Hematopoietic multipotent progenitor cell treated with erythropoietin and hydrocortisone succinate and interleukin-3 and kit ligand, for 15 days (in vitro differentiated cells): ENCODE measurements at places on chromosomes 13 and 19.

GRCh38 chr13:30874111-30874510 lies 32.0 kb upstream of the MEDAG start:
- DNase-seq = no peak

GRCh38 chr13:26682606-26683005 lies 78.0 kb downstream of the GPR12 start:
- no peak for DNase-seq

DNA sequence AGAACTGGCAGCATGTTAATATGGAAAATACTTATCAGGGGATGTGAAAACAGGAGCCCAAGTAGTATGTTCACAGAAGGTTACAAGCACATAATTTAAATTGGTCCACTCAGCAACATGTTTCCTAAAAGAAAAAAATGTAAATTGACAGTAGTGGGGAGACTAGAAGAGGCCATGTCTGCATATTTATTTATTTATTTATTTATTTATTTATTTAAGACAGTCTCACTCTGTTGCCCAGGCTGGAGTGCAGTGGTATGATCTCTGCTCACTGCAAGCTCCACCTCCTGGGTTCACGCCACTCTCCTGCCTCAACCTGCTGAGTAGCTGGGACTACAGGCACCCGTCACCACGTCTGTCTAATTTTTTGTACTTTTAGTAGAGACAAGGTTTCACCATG lies 13.7 kb upstream of the ZNF8 start:
- DNase-seq = no peak

GRCh38 chr19:52584736-52585440 lies 14.8 kb downstream of the ZNF701 start:
- DNase-seq = no peak

- no peak for DNase-seq
Observed at GRCh38 chr19:7200736-7201135, 93.5 kb downstream of the INSR start.

- peak; percentile 36 for DNase-seq
Observed at GRCh38 chr13:78978381-78978998, 319.5 kb upstream of the OBI1 start.

DNA sequence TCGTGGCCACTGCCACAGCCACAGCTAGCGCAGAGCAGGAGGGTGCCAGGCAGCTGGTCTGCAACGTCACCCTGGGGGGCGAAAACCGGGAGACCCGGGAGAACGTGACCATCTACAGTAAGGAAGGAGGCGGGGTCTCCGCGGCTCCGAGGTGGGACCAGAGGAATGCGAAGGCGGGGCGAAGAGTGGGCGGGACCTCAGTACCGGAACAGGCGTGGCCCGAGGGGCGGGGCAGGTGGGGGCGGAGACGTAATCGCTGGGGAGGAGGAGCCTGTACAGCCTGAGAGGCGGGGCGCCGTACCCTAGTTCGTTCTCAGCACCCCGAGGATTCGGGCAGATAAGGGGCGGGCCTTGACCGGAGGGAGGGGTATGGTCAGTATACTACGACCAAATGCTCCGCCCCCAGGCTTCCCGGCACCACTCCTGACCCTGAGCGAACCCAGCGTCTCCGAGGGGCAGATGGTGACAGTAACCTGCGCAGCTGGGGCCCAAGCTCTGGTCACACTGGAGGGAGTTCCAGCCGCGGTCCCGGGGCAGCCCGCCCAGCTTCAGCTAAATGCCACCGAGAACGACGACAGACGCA lies 2.5 kb downstream of the ICAM5 start:
- DNase-seq = peak; percentile 91

DNA sequence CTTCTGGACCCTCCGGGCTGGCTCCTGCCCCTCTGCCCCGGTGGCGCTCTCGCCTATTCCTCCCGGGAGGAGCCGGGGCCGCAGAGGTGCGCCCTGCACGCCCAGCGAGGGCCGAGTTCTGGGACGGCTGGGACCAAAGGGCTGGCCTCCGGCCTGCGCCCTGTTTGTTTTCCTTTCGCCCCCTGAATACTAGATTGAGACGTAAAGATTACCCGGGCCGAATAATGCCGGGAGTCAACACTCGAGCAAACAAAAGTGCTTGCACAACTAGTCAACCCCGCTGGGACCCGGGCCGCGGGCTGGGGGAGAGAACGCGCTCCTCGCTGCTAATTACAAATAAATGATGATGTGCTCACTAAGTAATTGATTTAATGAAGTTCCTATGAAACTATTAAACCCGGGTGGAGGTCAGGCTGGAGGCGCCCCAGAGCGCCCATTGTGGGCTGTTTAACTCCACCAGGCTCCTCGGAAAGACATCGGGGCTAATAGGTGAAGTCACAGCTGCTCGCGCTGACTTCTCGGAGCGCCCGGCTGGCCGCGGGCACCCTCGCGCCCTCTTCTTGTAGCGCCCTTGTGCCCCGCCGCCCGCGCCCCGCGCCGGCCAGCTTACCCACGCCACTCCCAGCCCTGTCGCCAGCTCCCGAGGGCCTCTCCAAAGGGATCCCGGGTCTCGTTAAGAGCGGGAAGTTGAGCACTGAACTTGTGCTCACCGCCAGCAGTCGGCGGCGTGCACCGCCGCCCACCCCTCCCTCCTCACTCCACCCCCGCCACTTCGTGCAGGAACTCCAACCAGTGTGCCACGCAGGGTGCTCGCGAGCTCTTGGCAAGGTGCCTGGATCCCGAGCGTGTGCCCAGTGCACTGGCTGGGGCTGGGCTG lies 14.9 kb downstream of the ZIC5 start:
- DNase-seq = no peak

- no peak for DNase-seq
Observed at GRCh38 chr13:97318532-97318931, 96.4 kb downstream of the MBNL2 start.

DNA sequence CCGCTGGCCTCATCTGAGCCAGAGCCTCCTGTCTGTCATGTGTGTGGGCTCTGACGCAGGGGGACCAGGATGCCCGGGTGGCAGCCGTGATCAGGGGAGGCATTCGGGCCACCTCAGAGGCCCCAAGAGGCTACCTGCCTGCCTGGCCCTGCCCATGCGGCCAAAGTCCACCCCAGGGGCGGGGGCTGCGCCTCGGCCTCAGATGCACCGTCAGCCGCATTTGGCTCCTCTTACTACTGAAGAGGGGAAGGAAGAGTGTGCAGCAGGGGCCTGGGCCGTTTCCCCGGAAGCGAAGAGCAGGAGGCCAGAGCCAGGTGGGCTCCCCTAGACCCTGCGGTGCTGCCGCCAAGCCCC lies 34.0 kb downstream of the C13orf46 start:
- no peak for DNase-seq

DNA sequence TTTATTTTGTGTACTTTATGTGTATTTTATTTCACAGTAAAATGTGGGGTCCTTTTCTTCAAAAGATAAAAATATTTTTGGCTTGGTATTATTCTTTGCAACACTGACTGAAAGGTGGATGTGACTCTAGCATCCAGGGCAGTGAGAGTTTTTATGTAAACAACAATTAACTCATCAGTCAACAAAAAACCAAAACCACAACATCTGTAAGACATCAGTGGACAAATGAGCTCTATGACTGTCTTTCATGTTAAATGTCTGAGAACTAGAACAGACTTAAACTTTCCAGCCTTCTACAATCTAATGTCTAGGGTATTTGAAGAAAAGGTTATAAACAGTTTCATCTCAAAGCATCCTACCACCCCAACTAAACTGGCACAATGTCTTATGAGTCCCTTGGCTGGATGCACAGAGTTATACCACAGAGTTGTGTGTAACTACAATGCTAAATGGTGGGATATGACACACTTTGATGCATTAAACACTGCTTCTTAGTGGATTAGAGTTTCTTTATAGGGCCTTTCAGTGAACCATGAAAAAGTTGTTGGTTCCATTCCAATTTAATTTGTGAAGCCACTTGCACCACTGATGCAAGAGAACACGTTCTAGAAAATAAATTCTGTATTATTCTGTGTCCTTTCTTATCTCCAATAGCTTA lies 544.2 kb upstream of the KLF12 start:
- no peak for DNase-seq

- no peak for DNase-seq
Observed at GRCh38 chr19:6540918-6541689, 10.3 kb downstream of the TNFSF9 start.

DNA sequence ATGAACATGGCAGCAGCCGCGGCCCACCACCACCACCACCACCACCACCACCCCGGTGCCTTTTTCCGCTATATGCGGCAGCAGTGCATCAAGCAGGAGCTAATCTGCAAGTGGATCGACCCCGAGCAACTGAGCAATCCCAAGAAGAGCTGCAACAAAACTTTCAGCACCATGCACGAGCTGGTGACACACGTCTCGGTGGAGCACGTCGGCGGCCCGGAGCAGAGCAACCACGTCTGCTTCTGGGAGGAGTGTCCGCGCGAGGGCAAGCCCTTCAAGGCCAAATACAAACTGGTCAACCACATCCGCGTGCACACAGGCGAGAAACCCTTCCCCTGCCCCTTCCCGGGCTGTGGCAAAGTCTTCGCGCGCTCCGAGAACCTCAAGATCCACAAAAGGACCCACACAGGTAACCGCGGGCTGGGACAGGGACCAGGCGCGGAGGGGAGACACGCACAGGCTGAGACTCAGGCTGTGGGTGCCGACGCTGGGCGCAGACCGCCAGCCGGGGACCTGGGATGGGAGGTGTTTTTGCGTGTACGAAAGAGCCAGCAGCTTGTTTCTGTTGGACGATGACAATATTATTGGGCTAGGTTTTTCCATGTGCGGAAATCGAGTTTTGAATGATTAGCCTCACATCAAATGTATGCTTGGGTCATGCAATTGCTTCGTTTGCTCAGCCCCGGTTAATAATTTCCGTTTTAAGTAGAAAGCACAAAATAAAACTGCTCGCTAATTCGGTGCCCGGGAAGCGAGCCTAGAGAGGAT lies 1.3 kb downstream of the ZIC2 start:
- no peak for DNase-seq

DNA sequence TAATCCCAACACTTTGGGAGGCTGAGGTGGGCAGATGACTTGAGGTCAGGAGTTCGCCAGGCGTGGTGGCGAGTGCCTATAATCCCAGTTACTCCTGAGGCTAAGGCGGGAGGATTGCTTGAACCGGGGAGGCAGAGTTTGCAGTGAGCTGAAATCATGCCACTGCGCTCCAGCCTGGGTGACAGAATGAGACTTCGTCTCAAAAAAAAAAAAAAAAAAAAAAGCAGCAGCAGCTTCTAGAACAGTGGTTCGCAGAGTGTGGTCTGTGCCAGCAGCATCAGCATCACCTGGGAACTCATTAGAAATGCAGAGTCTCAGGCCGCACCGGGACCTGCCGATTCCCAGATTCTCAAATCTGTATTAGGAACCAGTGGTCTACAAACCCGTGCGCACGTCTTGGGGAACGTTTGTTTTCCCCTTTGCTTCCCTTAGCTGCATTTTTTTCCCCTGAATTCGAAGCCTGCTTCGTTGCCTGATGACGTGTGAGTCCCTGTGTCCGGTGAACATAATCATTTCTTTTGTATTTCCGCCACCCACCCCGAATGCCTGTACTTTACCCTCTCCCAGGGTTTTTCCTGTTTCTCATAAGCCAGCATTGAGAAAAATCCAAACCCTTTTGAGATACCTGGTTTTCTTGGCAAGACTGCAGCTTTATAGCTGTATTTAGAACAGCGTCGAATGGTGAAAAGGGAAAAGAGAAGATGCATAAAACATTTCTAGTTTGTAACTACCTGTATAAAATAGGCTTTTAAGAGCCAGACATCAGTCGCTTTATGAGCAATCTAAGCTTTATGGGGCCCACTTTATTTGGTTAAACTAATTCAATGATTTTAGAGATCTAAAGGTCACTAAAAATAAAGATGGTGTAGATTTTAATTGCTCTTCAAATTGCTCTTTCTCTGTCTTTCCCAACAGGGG lies 49.8 kb downstream of the BICRA start:
- DNase-seq = no peak

GRCh38 chr13:58858870-58859371 lies 1227.4 kb downstream of the PCDH17 start:
- no peak for DNase-seq

DNA sequence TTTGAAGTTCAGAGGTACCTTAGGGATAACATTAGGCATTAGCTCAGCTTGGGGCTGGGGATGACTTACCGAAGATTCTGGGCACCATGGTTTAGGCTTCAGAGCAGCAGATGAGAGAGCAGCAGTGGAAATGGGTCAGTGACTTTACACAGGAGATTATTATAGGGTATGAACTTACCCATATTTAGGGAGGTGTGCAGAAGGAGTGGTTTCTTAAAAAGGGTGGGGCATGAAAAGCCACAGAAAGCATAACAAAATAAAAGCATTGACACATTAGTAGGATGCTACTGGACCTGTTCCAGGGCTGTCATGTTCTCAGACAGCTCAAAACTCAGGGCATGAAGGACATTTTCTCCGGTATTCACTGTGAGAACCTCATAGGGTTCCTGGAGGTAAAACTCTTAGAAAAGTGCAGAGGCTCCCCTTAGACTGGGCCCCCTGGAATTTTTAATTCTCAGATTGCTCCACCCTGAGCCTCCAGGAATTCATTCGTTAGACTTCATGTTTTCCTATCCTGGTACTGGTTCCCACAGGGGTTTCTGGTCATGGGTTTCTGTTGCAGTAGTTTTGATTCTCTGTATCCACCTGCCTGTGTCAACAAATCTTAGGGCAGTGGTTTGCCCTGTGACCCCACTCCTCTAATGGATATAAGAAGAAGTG lies 20.7 kb downstream of the IGFL1 start:
- no peak for DNase-seq

GRCh38 chr19:3123088-3123721 lies 12.6 kb upstream of the GNA15 start:
- DNase-seq = no peak

GRCh38 chr13:92838786-92839185 lies 387.8 kb upstream of the GPC6 start:
- no peak for DNase-seq

GRCh38 chr13:113815151-113816058 lies 48.5 kb downstream of the GAS6 start:
- DNase-seq = peak; percentile 3

GRCh38 chr19:3343619-3344502 lies 22.5 kb upstream of the NFIC start:
- peak; percentile 8 for DNase-seq

DNA sequence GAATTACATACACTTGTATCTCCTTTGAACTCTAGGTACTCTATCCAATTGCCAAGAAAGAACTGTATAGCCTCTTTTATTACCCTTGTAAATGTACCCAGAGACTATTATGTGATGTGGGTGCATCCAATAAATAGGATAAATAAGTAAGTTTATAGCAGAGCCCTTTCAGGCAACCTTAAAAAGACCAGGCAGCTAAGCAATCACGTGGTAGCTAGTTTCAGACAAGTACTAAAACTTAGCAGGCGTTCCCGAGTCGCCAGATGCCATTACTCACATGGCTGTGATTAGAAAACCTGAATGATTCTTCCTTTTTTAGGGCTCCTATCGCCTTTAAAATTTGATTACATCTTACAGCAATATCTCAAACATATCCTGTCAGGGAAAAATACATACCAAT lies 1303.0 kb downstream of the EFNB2 start:
- no peak for DNase-seq

DNA sequence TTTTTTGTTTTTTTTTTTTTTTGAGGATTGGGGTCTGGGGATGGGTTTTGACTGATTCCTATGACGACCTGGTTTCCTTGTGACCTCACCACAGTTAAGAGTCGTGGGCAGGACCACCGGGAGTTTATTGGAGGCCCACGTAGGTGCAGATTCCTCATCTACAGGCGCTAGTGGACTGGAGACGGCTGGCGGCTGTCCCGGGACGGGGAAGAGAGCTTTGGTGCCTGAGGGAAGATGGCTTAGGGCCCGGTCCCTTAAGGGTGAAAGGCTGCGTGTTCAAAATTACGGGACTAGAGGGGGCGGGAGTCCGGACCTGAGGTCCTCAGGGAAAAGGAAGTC lies 682 bp upstream of the TEAD2 start:
- no peak for DNase-seq
